ENCODE measurements at places on chromosomes 1 and 21. TPM values are rescaled to one million over a fixed set of nuclear protein-coding genes. Genes with fewer than 3 reads are reported as not detected.

The NEK2 gene
- polyA plus RNA-seq: 42.0 TPM

The CLCA2 gene
- 0.03 TPM for polyA plus RNA-seq

The GBP5 gene
- not detected for polyA plus RNA-seq

The KCNJ9 gene
- not detected for polyA plus RNA-seq

The FAM151A gene
- polyA plus RNA-seq: not detected

The PTPRC gene
- polyA plus RNA-seq: not detected

The ARHGAP30 gene
- polyA plus RNA-seq: 0.13 TPM

The LMOD1 gene
- not detected for polyA plus RNA-seq

The OR2L5 gene
- polyA plus RNA-seq: not detected

The GLIS1 gene
- not detected for polyA plus RNA-seq

The CELA2A gene
- polyA plus RNA-seq: not detected

The CYB5RL gene
- polyA plus RNA-seq: 4.0 TPM

GRCh38 chr1:242946206-242946605 is 308.9 kb downstream of the CEP170 start:
- no peak for DNase-seq

DNA sequence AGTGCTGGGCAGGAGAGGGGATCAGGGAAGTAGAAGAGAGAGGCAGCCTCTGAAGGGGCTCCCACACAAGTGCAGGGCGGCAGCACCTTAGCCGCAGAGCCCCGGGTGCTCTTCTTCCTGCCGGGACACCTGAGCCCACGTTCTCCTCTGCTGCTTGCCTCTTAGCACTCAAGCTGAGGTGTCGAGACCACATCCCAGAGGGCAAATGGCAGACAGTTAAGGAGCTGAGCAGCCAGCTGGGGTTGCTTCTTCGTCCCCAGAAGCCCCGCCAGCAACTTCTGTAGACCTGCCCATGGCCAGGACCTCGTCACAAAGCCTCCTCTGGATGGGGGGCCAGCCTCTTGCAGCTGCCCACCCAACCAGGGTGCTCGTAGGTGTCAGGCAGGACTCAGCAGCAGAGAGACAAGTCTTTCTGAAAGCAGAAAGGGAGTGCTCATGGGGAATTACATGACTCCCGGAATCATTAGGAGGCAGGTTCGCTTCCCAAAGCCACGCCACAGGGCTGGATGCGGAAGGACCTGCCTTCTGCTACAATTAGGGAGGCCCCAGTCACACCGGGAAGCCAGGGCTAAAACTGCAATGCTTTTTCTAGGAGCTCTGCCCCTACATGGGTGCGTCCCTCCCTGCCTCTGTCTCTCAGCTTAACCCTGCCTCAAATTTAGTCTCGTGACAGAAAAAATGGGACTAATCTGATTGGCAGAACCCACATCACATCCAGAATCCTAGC is 141.4 kb upstream of the RAB4A start:
- no peak for DNase-seq

GRCh38 chr1:89295187-89295586 is 22.5 kb upstream of the GBP5 start:
- DNase-seq: no peak

- DNase-seq: no peak
Observed at GRCh38 chr1:64826991-64827390, 82.1 kb downstream of the RAVER2 start.

GRCh38 chr1:99171184-99171813 is 93.0 kb upstream of the PLPPR4 start:
- DNase-seq: no peak

DNA sequence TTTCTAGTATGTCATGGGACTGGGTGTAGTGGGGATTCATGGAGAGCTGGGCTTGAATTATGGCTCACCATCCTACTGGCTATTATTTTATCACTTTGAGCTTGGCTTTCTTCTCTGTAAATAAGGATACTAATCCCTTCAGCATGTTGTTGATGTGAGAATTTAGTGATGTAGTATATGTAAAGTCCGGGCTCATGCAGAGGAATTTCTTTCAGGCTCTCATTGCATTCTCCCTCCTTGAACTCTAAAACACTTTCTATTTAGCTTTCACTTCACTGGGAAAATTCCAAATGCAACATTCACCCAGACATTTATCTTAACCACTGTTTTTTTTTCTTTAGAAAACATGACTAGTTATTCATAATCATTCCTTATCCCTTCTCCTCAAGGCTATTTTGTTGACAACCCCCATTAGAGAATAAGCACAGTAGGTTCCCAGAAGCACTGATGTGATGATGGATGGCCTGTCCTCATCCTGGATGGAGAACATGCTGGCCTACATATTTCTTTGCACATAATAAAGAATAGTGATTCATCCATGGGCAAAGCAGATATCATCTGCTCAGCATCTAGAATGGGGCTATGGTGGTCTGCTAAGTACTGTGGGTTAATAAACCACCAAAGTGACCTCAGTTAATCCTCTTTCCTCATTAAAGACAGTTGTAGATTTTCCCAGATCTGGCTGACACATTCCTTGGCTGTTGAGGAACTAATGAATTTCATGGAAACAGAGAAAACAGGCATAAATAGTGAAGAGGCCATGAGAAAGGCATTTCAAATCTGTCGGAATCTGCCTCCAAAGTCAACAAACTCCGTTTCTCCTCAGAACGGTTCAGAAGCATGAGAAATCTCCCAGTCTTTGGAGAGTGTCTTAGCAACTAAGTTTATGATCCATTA is 68.0 kb upstream of the CYP2J2 start:
- DNase-seq: no peak

GRCh38 chr1:167714439-167715156 is 7.2 kb upstream of the MPZL1 start:
- peak; percentile 90 for DNase-seq

DNA sequence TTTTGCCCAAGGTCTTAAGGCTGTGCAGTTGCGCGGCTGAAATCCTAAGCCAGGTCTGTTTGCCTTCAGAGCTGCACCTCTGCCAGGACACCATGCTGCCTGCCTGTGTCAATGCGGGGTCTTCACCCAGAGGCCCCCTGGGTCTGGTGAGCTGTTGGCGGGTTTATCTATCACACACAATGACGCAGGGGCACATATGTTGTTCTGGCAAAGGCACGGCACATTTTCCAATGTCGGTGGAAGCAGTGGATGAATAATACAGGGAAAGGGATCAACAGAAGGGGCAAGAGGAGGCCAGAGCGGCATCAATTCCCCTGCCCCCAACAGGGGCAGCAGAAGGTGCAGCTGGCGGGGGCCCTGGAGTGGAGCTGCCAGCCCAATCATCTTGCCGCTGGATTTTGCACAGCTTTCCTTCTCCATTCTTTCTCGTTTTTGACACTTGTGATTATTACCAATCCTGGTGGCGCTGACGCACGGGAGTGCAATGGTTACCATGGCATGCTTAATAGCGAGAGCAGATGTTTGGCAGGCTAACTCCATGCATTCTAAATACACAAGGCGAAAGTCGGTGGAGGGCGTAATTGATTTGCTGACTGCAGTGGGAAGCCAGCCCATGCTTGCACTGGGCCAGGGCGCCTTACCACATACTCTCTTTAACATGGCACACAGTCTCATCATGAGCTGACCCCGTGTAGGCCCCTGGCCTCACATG is 45.8 kb upstream of the CYP2J2 start:
- no peak for DNase-seq

DNA sequence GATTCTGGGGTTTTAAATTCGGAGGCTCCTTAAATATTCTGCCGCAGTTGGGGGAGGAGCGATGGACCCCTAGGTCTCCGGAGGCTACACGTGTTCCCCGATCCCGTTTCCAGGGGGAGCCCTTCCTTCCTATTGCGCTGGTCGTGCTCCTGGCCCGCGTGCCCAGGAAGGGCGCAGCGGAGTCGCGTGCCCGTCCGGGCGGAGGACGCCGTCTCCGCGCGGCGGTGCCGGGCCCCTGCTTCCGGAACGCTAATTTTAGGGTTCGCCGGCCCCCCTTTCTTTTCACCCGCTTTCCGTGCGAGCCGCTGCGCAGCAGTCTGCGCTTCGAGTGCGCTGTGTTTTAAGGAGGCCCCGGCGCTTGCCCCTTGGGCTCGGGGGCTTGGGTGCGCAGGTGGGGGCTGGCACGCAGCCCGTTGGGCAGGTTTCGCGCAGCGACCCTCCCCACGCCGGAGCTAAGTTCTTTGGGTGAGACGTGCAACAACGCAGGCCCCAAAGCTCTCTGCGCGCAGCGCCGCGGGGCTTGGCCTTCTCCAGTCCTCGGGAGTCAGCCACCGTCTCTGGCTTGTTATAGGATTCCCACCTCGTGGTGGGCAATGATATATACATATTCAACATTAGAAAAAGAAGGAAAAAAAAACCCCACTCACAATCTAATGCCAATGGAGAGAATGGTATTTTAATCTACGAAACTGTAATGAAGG is 43.5 kb upstream of the DNAJC6 start:
- no peak for DNase-seq

GRCh38 chr1:230836793-230837192 is 31.5 kb downstream of the C1orf198 start:
- DNase-seq: no peak

- no peak for DNase-seq
Observed at GRCh38 chr1:62781841-62782543, 1.9 kb upstream of the ATG4C start.

DNA sequence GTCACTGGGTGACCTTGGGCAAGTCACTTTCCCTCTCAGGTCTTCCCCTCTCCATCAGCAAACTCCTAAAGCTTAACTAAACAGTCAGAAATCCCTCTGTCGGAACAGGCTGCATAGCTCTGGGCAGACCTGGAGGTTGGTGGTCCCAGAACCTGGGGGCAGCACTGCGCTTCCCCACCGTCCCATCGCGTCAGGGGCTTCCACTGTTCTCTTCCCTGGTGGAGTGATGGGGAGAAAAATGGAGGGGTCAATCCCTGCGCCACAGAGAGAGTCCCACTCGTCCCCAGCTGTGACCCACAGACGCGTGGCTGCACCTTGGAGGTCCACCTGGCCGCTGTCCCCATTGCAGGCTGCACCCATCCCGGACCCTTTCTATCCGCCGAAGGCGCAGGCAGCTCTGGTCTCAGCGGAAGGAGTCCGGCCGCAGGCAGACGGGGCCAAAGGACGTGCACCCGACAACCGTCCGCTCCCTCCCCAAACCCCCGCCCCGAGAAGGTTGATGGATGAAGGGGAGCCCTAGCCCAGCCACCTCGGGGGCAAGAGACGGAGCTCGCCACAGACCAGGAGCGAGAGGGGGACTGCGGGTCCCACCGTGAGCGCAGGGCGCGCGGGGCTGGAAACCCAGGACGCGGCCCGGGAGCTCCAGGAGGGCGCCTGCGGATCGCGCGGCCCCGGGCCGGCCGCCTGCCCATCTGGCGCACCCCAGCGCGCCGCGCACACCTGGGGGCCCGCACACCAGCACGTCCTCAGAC is 588 bp upstream of the WNT3A start:
- DNase-seq: no peak

DNA sequence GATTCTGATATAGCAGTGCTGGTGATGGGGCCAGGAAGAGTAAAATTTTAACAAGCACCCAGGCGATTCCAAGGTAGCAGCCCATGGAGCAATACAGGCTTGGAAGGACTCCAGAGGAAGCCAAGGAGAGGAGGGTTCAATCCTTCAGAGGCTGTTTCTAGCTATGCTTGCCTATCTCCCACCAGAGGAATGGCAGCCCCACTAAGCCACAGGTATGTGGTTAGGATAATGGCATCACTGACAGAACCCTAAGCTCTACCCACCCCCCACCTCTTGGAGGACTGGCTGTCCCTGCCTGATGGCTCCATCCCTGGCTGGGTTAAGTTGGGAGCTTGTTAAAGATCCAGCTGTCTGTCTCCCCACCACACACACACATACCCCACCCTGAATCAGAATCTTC is 19.3 kb upstream of the PTAFR start:
- no peak for DNase-seq

GRCh38 chr1:219373616-219373935 is 199.9 kb downstream of the LYPLAL1 start:
- DNase-seq: no peak

DNA sequence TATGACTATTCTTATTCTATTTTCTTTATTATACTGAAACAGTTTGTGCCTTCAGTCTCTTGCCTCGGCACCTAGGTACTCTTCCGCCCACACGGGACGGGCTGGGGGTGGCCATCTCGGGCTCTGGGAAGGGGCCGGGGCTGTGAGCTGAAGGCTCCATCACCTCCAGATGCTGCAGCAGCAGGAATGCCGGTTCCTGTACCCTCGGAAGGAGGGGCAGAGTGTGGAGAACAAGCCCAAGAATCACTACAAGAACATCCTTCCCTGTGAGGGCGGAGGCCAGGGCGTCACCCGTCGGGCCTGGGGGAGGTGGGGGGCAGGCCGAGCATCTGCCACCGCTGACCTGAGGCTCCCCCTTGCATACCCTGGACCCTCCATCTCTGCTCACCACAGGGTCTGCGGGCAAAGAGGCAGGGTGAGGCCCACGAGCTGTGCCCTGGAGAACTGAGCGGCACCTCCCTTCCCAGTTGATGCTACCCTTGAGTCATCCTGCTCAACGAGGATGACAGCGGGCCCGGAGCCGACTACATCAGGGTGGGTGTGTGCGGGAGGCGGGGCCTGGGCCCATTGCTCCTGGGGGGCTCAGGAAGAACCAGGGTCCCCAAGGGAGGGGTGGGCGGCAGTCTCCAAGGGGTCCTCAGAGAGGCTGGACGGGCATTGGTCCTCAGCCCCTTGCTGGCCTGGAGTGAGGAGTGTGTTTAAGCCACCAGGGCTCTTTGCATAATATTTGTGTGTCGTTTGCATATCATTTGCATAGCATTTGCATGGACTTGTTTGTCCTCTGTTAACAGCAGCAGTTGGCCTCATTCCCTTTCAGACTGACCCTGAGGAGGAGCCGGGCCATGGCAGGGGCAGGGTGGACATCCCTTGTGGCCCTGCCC is 7.5 kb downstream of the RNF223 start:
- DNase-seq: no peak

DNA sequence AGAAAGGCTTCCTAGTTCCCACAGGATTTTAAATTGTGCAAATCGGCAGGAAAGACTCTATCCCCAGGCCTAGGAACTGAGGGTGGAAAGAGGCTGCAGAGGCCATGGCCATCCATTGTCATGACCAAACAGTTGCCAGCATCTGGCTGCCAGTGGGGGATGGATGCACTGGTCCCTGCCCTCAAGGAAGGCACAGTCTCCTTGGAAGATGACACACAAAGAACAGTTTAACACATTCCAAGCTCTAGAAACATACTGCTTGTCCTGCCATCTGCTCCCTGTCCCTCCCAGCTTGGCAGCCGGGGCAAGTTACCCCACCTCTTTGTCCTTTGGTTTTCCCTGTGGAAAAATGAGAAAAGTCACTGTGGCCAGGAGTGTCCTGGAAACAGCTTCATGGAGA is 83.2 kb downstream of the BCAR3 start:
- DNase-seq: no peak

GRCh38 chr1:182192215-182192614 is 130.7 kb upstream of the ZNF648 start:
- no peak for DNase-seq

DNA sequence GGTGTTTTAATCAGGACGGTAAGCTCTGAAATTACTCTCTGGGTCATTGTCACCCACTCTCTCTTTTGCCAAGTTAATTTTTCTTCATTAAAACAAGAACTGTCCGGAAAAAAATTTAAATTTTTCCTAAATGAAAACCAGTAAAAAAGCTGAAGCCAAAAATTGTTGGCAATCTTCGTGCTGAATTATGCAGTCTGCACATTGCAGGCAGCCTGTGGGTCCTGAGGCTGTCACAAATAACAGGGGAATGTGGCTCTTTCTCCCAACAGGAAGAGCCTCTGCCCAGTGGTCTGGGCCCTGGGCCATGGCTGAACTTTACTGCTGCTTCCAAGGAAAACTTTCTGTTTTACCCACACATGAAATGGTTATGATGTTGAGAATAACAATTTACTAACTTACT is 153.9 kb upstream of the SPAG17 start:
- DNase-seq: no peak

All from A549 (cell line).